Stimulated activated CD4-positive, alpha-beta T cell treated with anti-CD3 and anti-CD28 coated beads, Interleukin-4, amount 100 ng/mL, for 4 hours (primary cell): ENCODE measurements at places on chromosomes 1 and 21.
A peak's percentile ranks its signal among the peaks of the same experiment; 100 is the strongest.

- DNase-seq, result no peak
Observed at GRCh38 chr1:211145944-211146343, 12.0 kb upstream of the KCNH1 start.

DNA sequence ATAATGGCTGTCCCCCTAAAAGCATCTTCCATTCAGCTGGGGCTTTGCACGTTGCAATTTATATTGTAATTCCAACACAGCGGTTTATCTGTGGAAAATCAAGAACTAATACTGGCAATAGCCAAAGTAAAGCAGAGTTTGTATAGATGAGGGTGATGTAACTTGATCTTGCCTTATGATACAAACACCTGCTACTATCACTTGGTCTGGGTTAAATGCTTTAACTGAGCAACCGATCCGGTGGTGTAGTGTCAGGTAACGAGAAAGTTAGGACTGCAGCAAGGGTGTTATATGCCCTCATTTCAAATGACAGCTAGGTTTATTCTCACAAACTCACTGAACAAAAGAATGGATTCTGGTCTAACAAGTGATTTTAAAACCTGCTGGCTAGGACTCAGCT is 47.3 kb upstream of the PLPPR4 start:
- no peak for DNase-seq

DNA sequence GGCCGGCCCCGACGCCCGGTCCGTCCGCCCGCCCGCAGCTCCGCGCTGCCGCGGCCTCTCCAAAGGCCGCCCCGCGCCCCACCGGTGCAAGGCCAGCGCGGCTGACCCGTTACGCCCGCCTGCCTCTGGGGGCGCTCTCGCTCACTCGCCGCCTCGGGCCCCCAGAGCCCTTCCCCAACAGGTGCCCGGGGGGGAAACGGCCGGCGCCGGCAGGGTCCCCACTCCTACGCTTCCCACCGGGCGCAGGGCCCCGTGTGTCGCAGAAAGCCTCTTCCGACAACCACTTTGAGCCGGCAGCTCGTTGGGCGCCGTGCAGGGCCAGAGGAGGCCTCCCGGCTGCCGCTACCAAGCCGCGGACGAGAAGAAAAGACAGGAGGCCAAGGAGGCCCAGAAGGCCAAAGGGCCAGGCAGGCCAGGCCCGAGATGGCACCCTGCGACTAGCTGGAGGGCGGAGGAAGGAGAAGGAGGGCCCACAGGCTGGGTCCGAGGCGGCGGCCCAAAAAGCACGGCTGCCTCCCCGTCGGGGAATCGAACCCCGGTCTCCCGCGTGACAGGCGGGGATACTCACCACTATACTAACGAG is 64.9 kb upstream of the FCGR2A start:
- DNase-seq, result peak; percentile 70

DNA sequence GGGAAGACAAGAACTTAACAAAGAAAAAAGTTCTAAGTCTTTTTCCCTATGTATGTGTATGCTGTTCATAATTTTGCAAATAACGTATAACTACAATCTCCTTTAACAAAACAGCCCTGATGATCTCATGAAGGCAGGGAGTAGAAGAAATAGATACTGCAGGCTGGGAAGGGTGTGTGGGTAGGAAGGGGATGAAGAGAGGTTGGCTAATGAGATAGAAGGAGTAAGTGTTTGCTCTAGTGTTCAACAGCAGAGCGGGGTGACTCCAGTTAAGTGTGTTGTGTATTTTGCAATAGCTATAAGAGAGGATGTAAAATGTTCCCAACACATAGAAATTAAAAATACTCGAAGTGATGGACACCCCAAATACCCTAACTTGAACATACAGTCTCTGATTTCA is 20.1 kb downstream of the C1orf198 start:
- no peak for DNase-seq
